IMR-90 (cell line): ENCODE measurements at places on chromosomes 6 and 20. TPM values are rescaled to one million over a fixed set of nuclear protein-coding genes. Genes with fewer than 3 reads are reported as not detected.

GRCh38 chr6:88780714-88781389 is 182.6 kb downstream of the RNGTT start:
- peak; percentile 70 for DNase-seq

DNA sequence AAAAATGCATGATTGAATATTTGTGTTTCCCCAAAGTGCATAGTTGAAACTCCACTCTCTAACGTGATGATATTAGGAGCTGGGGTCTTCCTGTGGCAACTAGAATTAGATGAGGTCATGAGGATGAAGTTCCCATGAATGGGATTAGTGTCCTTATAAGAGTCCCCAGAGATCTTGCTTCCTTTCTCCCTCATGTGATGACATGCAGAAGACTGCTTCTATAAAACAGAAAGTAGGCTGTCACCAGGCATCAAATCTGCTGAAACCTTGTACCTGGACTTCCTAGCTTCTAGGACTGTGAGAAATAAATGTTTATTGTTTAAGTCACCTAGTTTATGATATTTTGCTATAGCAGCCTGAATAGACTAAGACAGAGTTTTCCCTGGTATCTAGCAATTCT is 586.5 kb upstream of the EPHA7 start:
- DNase-seq = no peak

DNA sequence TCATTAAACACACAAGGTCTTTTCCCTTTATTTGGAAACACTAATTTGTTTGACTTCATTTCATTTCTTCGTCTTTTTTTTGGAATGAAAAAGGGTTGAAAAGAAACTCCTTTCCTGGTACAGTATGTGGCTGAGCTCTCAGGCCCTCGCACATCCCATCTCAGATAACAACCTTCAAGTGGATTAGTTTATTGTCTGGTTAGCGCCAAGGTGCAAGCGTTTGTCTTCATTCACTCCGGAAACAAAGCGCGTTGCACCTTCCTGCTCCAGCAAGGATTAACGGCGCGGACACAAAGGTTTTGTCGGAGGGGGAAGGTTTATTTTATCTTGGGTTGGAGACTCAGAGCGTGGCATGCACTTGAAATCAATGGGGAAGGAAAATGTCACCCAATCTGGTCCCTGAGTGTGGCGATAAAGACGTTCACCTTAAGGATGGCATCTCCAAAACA is 5.3 kb upstream of the NKX2-2 start:
- DNase-seq = no peak

The ZC3H12D gene
- total RNA-seq = under 0.01 TPM in 1 of 2 replicates, not detected in the other

The GRM1 gene
- not detected in 2 replicates for total RNA-seq

GRCh38 chr6:91299544-91300491 is 712.9 kb upstream of the MAP3K7 start:
- peak; percentile 73 for DNase-seq

The PNLDC1 gene
- total RNA-seq = not detected in 2 replicates

- peak; percentile 89 for DNase-seq
These were observed 12.5 kb downstream of the PRDM1 start for GRCh38 chr6:106098383-106099234.

- no peak for DNase-seq
These were observed 84.7 kb upstream of the SCP2D1 start for GRCh38 chr20:18728870-18729224.

GRCh38 chr6:49923826-49924225 is 40.1 kb downstream of the DEFB114 start:
- DNase-seq = no peak
